Urothelium cell line (cell line): ENCODE measurements at places on chromosomes 2 and 18.

DNA sequence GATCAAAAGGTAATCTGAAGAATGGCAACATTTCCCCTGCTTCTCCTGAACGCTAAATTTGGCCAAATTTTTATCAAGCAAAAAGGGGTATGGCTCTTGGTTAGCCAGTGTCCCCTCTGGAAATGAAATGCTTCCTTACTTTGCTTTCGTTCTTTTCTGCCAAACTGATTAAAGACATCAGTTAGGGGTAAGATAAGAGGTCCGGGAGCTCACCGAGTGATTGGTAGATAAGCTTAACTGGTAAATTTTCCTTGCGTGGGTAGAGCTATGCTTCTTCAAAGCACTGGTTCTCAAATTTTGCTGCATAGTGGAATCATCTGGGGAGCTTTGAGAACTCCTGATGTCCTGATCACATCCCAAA is 62.7 kb upstream of the MAPRE2 start:
- DNase-seq = no peak

- DNase-seq = no peak
Measured at GRCh38 chr2:24513281-24514071, 22.4 kb downstream of the NCOA1 start.

GRCh38 chr2:3612639-3613523 is 18.0 kb downstream of the COLEC11 start:
- peak; percentile 0 for DNase-seq

DNA sequence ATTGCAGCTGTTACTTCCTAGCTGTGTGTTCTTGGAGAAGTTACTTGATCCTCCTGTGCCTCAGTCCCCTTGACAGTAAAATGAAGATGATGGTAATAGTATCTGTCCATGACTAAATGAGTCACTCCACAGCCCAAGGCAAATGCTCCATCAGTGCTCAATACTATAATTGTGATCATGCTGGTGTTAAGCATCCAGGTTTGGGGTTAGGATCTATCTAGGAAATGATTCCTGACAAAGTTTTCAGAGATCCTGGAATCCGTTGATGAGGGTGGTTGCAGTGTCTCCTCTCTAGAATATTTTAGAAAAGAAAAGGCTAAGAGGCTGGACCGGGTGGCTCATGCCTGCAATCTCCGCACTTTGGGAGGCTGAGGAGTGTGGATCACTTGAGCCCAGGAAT is 2.7 kb upstream of the PRELID3A start:
- DNase-seq = no peak

GRCh38 chr2:129443235-129443864 is 536.1 kb upstream of the RAB6C start:
- DNase-seq = peak; percentile 37

DNA sequence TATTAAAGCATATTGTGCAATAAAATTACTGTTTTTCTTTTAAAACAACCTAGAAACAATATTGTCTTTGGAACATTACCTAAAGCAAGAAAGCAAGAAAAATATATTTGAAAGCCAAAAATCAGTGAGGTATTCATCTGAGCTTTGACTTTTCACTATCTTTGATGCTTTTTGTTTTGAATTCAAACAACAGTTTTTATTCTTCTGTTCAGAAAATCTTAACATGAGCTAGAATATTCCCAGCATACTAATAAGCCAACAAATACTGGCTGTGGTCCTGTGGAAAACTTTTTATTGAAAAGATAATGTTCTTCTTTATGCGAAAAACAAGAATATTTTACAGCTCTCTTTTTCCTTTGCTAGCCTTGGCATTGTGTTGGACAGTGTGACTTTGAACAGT is 19.8 kb downstream of the FAM171B start:
- no peak for DNase-seq

- peak; percentile 53 for DNase-seq
Measured at GRCh38 chr2:85737481-85737880, 16.3 kb upstream of the ATOH8 start.

- no peak for DNase-seq
Measured at GRCh38 chr2:102282678-102283091, 28.7 kb upstream of the IL1RL1 start.

GRCh38 chr2:189533288-189534035 is 47.1 kb downstream of the SLC40A1 start:
- DNase-seq = no peak

DNA sequence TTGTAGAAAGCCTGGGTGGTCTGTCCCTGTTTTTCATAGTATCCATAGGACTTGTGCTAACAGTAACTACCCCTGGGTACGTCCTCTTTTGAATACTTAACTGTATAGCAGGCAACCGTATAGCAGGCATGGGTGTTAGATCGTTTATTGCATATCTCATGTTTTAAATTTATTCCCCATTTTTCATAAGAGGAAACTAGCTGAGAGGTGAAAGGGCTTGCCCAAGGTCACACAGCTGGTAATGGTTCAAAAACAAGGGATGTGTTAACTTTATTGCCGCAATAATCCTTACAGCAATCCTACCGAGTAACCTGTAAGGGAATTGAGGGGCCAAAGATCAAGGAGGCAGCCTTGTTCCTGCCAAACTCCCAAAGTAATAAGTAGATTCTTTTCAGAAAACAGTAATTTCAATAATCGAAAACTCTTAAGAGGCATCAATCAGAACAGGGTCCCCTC is 990 bp upstream of the MGAT4A start:
- DNase-seq = no peak

DNA sequence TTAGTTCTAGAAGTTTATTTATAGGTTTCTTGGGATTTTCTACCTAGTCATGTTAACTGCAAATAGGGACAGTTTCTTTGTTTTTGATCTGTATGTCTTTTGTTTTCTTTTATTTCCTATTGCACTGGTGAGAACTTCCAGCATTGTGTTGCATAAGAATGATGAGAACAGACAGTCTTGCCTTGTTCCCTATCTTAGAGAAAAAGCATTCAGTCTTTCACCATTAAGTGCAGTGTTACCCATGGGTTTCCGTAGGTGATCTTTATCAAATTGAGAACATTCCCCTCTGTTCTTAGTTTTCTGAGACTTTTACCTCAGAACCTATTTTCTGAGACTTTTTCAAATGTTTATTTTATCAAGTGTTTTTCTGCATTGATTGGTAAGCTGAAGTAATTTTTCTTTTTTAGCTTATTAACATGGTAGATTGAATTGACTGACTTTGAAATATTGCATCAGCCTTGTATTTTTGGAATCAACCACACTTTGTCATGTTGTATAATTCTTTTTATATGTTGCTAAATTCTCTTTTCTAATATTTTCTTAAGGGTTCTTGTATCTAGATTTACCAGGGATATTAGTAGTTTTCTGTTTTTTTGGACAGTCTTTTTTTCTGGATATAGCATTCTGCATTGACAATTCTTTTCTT is 17.2 kb downstream of the MFSD6 start:
- DNase-seq = no peak

DNA sequence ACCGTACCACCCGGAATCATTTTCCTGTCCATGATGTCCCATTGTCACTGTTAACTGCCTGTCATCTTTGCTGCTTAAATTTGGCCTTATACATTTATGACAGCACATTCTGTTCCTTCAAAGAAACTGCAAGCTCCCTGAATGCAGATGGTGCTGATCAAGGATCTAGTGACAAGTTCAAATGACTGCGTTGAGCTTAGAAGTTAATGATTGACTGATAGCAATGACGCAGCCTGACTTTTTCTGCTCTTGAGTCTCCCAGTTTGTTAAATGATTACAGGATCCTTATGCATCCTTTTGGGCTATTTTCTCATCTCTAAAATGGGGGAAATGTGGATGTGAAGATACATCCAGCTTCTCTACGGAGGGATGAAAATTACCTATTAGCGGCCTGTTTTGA is 159.0 kb downstream of the DCC start:
- no peak for DNase-seq

DNA sequence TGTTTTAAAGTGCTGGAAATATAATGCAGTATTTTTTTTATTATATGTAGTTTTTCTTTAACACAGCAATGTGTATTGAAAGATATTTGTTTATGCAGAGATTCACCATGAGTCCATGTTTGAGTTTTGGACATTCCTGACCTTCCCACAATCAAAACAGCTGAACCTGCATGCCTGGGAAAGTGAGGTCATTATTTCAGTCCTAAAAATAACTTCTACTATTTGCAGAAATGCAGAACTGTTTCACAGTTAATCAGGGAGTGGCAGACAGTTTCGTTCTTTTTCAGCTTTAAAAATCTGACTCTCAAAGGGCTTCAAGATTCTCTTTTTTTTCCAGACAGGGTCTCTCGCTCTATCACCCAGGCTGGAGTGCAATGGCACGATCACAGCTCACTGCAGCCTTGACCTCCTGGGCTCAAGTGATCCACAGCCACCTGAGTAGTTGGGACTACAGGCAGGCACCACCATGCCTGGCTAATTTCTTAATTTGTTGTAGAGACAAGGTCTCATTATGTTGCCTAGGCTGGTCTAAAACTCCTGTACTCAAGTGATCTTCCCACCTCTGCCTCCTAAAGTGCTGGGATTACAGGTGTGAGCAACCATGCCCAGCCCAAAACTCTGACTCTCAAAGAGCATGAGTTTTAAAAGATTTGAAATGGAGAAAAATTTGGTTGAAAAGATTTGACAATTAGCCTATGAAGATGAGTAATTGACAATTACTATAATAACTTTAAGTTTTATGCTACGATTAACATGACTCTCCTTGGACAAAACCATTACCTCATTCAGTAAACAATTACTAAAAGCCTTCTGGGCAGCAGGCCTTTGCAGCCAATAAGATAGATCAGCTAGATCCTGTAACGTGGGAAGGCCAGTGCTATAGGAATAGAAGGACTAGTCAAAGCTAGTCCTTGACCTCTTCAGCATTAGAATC is 5.0 kb upstream of the MYL12B start:
- DNase-seq = peak; percentile 77

DNA sequence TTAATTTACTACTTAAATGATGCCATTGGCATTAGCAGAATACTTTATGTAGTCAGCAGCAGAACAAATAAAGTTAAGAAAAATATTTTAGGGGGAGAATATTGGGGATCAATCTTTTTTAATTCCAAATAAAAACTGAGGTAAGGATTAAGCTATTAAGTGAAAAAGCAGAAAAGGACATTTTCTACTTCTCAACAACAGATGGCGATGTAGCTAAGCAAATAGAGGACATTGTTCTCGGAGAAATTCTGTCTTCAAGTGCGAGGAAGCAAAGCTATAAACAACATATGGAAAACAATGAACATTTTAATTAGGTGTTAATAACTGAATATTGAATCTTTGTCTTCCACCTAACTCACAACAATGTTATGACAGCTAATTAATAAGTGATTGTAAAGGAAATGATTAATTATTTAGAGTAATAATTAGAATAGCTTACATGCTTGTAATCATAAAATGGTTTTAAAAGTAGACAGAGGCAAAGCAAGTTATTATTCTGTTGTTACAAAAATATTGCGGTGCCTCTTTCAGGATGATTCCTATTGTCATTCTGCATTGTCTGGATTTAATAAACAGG is 32.9 kb upstream of the CCDC93 start:
- DNase-seq = peak; percentile 41

DNA sequence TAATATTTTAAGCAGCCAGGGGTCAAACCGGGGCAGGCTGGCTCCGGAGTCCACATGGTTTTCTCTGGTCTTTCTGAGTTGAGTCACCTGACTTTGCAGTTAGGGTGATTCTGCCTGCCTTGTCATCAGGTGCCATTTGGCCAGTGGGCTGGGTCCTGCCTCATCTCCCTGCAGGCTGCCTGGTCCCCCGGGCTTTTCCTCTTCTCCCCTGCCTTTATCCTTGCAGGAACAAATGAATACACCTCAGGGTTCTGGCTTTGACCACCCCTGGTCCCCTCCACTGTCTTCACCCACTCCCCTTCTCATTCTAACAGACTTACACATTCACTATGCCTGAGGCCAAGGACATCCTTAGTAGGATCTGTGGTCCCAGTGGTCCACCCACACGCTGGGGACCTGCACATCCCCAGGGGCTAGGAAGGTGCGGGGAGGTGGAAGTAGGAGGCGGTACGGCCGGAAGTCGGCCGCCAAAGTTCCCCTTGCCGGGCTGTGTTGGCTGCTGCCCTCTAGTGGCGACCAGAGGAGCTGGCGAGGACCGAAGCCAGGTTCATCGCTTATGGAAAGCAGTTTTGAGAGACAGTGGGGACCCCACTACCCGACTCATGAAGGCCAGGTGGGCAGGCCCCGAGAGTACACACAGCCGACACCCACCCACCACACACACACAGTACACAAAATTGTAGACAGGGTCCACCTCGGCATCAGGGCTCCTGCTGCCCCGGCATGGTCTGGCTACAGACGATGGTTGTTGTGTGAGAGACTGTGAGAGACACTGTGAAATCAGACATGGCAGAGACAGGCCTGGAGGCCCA is 6.3 kb upstream of the TEX261 start:
- peak; percentile 90 for DNase-seq

DNA sequence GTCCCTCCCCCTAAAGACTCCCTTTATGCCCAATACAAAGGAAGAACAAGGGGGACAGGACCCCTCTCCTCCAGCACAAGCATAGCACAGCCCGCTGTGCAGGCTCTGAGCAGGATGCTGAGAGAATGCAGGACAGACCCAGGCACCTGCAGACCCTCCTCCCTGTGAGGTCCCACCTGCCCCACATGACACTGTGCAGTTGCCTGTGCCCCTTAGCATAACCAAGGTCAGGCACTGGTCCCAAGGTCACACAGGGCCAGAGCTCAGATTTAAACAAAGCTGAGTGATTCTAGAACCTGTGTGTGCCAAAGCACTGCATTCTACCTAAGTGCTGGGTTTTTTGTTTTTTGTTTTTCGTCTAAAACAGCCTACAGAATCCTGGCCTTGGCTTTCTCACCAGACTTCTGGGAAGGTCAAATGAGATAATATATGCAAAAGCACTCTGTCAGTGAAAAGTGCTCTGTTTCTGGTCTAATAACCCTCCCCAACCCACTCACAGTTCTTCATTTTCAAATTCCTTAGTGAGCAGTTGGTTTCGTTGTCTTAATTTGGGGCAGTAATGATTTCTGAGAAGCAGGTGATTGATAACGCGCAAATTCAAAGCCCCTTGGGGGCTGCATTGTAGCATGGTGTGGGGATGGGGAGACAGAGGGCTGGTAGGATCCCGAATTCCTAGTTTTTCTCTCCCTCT is 125.7 kb downstream of the KCTD1 start:
- no peak for DNase-seq

- DNase-seq = no peak
Measured at GRCh38 chr2:216735086-216735485, 39.7 kb upstream of the IGFBP5 start.

DNA sequence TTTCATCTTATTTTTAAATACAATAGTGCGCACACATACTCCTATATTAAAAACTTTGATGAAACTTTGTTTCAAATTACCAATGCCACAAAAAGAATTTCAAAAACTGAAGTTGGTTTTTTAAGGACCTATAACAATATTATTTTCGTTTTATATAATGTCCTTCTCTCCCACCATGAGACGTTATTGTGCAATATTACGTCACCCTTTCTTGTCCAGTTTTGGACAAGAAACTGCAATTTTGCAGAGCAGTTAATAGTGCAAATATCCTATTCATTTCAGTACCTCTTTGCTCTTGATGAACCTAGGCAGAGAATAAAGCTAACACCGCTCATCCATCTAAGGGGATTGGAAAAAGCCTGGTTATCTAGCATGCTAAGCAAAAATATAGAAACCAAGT is 9.7 kb upstream of the ZNF516 start:
- DNase-seq = no peak
